ENCODE measurements at places on chromosomes 12 and 14. TPM values are rescaled to one million over a fixed set of nuclear protein-coding genes. Genes with fewer than 3 reads are reported as not detected.

- peak overlapping the region; percentile 93 for H3K4me3 ChIP-seq
- H3K4me1 ChIP-seq: peaks cover 72% of the 10 kb centered on the region
- peak overlapping the region; percentile 87 for H3K27ac ChIP-seq
- DNase-seq: peak; percentile 60
- H3K36me3 ChIP-seq: peaks cover 21% of the 10 kb centered on the region
Measured at GRCh38 chr12:130872179-130873096, 572 bp downstream of the RAN start.

DNA sequence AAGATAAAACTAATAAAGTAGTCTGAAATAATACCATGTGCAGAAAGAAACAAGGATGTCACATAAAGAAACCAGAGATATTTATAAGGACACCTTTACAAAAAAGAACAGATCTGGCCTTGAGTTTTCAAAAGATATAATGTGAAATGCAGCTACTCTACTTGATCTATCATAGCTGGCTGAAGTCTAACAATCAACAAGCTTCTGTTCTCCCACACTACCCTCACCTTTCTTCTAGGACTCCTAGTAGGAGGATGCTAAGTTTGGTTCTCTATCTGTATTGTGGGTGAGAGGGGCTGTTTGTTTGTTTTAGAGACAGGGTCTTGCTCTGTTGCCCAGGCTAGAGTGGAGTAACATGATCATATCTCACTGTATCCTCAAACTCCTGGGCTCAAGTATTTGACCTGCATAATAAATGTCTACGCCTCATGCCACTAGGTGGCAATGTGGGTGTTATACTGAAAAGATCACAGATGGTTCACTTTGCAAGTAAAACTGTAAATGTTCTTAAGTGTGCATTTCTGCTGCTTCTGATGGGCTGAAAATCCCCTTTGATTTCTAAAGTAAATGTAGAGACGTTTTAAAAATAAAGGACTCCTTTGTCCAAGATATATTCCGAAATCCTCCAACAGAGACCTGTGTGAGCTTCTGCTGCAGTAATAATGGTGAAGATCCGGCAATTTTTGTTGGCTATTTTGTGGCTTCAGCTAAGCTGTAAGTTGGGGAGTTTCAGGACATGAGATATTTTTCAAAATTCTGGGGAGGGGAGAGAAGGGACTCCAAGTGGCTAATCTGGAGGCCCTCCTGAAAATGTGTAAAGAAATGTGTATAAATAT, 269.3 kb downstream of the DAD1 start:
- peak overlapping the region; percentile 82 for H3K4me3 ChIP-seq
- DNase-seq: no peak
- H3K4me1 ChIP-seq: no peaks in the 10 kb centered on the region
- peak overlapping the region; percentile 65 for H3K27ac ChIP-seq

DNA sequence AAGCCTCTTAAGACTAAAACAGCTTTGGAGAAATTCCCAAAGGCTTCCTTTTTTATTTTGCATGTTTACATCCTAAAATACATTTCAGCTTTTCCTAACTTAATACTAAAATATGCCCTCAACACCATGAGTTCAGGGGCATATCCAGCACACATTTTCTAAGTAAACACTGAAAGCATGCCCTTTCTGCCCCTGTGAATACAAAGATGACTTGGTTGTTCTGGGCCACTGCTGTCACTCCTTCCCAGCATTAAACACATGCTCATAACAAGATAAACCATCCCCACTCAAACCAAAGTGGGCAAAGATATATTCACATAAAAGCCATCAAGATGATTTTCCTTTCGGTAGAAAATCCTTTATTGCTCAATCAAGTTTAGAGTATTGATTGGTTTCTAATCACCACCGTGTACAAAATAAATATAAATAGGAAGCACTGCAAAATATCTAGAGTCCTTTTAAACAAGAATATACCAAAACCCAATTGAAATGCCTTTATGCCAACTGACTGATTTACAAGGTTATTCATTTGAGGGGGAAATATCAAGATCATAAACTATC, 1.9 kb downstream of the CCNB1IP1 start:
- no peaks in the 10 kb centered on the region for H3K27me3 ChIP-seq
- no peak for DNase-seq
- H3K4me1 ChIP-seq: peaks cover 41% of the 10 kb centered on the region

GRCh38 chr14:75077794-75078193, 8.4 kb downstream of the ZC2HC1C start:
- no peaks in the 10 kb centered on the region for H3K27me3 ChIP-seq
- no peak for DNase-seq
- H3K27ac ChIP-seq: no peak overlapping the region
- H3K4me1 ChIP-seq: no peaks in the 10 kb centered on the region

- H3K4me3 ChIP-seq: peak overlapping the region; percentile 91
- DNase-seq: peak; percentile 71
- peaks cover 8% of the 10 kb centered on the region for H3K4me1 ChIP-seq
- peaks cover 2% of the 10 kb centered on the region for H3K27me3 ChIP-seq
- peak overlapping the region; percentile 43 for H3K27ac ChIP-seq
Measured at GRCh38 chr14:61750708-61751474, 11.3 kb upstream of the SNAPC1 start.

The PAH gene
- polyA plus RNA-seq: not detected

The LRRC43 gene
- polyA plus RNA-seq: not detected

The TAS2R42 gene
- polyA plus RNA-seq: not detected

The TMEM119 gene
- not detected for polyA plus RNA-seq

The DAO gene
- polyA plus RNA-seq: not detected

Data from naive thymus-derived CD8-positive, alpha-beta T cell (primary cell).